ENCODE measurements at places on chromosomes 7 and 10.

DNA sequence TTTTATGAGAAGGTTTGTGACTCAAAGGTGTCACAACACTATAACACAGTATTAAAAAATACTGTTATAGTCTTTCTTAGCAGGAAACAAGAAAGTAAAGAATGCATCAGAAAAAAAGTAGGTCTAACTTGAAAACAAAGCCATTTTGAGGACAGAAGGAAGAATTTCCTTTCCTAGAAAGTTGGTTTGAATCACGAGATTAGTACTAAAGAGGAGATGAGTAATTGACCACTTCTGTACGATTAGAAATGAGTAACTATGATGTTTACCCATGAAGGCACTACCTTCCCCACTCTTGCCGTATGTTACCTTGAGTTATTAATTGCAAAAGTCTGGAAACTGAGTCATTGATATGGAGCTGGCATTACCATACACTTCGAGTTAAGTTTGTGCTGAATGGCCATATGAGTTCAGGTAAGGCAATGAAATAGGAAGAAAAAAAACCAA, 65.2 kb downstream of the FAM185A start:
- no peak for DNase-seq

GRCh38 chr7:128443831-128444600, 11.7 kb upstream of the HILPDA start:
- peak; percentile 42 for DNase-seq

GRCh38 chr7:18864967-18865366, 252.5 kb downstream of the TWIST1 start:
- no peak for DNase-seq

DNA sequence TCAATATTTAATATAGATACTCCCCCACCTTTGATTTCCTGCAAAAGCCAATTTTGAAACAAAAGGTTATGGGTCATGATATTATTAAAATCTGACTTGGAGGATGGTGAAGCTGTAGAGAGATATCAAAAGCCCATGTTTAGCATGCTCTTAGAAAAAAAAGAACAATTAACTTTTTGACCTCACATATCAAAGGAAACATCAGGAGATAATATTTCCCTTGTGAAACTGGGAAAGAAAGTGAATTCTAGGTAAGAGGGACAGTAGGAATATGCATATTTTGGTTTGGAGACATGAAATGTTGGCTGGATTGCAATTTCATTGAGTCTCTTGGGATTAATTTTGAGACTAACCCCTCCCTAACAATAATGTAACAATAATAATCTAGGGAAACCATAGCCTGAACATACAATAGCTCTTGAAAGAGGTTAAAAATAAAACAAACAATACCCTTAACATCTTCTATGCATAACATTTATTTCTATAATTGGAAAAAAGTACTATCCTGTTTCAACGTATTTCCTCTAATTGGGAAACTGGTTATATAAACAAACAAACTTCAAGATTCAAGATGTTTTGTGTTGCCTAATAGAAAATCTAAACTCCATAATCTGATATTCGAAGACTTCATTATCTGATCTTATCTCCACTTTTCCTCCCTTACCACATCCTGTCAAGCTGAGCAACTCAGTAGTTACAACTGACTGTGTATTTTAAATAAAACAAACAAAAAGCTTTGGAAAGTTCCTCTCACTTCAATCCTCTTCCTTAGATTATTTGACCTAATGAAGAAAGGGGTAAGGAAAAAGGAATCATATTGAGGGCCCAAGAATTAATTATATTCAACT, 14.8 kb downstream of the TMEM26 start:
- DNase-seq, result no peak

GRCh38 chr10:76032700-76033039, 601.2 kb downstream of the LRMDA start:
- no peak for DNase-seq

GRCh38 chr10:14009371-14010100, 321.2 kb downstream of the FRMD4A start:
- DNase-seq, result no peak

DNA sequence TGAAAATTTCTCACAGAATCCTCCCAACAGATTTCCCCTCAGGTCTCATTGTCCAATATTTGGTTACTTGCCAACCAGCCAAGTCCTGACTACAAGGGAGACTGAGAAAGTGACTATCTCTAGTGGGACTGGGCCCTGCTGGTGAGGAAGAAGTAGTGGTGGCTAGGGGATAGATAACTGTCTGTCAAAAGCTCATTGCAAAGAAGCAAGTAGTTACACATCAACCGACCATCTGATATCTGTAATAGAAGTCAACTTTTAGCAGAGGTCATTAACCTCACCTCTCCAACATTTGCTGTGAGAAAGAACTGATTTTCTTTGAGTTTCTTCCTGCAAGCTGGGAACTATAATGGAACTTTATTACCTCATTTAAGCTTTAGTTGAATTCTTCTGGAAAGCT, 15.2 kb downstream of the STAMBPL1 start:
- DNase-seq, result no peak

DNA sequence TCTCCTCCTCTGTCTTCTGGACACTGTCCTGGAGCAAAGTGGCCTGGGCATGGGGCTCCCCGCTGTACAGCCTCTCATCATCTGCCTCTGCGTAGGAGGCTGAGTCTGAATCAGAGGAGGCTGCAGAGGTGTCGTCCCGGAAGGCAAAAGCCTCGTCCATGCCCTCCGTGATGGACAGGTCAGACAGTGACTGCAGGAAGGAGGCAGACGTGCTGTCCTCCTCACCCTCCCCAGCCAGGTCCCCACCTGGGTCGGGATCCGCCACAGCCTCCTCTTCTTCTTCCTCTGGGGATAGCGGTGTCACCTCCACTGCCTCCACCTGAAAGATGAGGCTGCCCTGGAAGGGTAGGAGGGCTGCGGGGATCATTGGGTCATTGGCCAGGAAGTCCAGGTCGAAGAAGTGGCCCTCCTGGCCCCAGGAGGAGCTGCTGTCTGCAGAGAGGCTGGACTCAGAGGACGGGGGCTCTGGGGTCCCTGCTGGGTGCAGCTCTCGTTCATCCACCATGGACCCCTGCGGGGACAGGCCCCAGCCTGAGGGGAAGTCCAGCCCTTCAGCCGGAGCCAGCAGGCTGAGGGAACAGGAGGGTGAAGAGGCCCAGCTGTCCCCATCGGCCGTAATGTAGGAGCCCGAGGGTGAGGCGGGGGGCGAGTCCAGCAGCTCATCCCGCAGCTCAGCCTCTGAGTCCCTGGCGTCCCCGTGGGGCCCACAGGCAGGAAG, 3.7 kb downstream of the NACAD start:
- no peak for DNase-seq

GRCh38 chr7:33809228-33809627, 96.1 kb upstream of the BMPER start:
- DNase-seq, result no peak

DNA sequence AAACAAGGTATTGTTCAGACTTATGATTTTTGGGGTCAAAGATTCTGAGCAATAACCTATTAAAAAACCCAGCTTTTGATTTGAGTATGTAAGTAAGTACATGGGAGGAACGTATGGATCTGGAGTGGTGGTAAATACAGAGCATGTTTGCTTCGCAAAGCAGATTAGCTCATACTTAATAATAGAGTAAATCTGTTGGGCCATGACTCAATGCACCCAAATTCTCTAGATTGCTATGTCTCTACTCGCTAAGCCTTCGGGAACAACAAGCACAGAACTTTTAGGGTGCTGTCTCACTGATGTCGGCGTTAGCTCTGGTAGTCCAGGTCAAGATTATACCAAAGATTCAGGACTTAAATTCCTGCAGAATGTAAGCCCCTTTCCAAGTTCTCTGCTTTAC, 807 bp upstream of the MINPP1 start:
- DNase-seq, result no peak

GRCh38 chr7:26178272-26178960, 22.1 kb downstream of the HNRNPA2B1 start:
- no peak for DNase-seq

DNA sequence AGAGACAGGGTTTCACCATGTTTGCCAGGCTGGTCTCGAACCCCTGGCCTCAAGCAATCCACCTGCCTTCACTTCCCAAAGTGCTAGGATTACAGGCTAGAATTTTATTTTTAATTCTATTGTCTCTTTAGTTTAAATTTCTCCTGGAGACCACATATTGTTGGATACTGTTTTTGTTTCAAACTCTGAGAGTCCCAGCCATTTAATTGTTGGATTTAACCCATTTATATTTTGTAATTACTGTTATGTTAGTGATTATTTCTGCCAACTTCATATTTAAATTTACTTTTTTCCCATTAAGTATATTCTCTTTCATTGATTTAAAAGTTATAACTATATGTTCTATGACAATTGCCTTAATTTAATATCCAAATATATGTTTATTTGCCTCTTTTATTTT, 185.6 kb downstream of the ZNF248 start:
- no peak for DNase-seq

DNA sequence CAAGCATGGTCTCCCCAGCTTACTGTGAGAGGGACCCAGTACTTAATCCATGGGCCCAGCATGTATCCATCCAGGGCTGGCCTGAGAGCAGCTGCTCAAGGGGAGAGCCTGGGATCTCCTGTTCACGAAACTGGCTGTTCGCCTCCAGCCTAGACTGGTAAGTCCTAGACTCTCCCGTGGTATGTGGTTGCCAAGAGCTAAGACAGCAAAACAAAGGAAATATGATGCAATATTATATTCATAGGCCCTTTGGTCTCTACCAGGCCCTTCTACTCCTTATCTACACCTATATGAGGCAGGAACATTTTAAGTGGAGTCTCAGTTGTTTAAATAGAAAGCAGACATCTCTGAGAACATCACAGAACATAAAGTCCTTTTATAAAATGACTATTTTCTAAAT, 28.9 kb upstream of the STK17A start:
- DNase-seq, result no peak

DNA sequence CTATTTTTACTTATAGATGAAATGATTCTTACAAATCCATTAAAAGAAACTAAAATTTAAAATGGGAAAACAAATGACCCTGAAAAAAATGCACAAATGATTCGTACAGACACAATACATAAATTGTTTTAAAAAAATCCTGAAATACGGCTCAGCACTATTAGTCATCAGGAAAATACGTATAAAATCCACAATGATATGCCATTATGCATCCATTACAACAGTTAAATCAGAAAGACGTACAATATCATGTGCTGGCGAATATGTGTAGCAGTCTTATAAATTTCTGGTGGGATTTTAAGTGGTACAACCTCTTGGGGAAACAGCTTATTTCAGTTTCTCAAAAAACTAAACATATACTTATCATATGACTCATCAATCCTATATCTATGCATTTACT, 600.1 kb upstream of the STEAP1 start:
- no peak for DNase-seq

DNA sequence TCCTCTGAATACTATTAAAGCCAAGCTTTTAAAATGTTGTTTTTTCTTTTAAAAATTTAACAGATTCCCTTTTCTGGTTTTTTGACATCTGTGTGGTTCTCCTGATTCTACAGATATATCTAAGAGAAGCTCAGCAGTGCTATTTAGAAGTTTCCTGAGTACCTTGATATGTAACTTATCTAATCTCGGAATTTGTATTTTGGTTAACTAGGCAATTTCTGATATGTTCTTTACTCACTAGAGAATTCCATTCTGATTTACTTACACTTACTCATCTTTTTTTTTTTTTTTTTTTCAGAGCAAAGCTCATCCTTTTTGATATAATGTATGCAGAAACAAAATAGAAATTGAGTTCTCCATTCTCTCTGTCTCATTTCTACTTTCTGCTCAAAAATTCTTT, 63.8 kb downstream of the PALS2 start:
- no peak for DNase-seq

GRCh38 chr7:142391191-142391992, 133.5 kb upstream of the PRSS58 start:
- DNase-seq, result no peak

DNA sequence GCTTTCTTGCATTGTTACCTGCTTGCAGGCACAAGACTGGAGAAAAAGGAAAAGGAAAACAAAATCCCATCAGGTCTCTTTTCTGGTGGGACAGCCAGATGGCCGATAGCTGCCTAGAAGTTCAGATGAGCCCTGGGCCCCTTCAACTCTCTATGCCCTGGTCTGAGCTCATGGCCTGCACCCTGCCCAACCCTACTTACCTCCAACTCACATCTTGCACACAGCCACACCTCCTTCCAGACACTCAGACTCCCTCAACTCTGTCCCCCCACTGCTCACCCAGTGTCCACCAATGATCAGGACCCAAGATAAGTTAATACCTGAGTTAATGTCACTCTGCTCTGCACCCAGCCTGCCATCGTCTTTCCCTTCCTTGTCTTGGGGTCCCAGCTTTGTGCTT, 10.9 kb downstream of the RBP3 start:
- DNase-seq, result no peak

DNA sequence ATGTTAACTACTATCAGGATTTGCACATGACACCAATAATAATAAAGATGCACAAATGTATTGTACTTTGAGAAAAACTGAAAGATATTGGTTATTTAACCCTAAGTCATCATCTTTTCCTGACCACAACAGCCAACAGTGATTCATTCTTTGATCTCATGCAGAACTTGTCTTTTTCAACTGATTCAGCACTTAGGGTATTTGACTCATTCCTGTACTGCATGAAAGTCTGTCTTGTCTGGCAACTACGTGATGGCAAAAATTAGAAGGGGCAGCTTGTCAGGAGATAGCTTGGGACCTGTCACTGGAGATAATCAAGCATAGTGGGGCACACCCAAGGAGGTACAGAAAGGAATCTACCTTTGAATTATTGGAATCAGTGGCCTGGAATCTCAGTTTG, 77.8 kb upstream of the LRRC17 start:
- DNase-seq, result no peak

DNA sequence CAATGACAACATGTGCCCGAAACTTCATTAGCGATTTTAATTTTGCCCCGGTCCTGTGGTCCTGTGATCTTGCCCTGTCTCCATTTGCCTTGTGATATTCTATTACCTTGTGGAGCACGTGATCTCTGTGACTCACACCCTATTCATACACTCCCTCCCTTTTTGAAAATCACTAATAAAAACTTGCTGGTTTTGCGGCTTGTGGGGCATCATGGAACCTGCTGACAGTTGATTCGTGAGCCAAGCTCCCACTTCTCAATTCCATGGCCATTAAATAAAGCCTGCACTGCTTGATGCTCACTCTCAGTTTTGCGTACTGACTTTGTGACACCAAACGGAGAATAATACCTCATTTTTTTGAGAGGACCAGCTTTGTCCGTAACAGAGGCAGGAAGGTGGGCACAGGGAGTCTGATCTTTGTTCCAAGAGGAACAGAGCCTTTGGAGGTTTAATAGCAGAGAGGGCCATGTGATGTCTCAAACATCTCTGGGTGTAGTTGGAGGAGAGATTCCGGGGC, 3.8 kb upstream of the ADAMTS14 start:
- DNase-seq, result no peak

GRCh38 chr7:34158368-34159153, 253.2 kb downstream of the BMPER start:
- DNase-seq, result no peak
